Activated naive CD8-positive, alpha-beta T cell treated with anti-CD3 and anti-CD28 coated beads, Interleukin-2, amount 50 U/mL, for 16 hours (primary cell): ENCODE measurements at places on chromosomes 2 and 18.

DNA sequence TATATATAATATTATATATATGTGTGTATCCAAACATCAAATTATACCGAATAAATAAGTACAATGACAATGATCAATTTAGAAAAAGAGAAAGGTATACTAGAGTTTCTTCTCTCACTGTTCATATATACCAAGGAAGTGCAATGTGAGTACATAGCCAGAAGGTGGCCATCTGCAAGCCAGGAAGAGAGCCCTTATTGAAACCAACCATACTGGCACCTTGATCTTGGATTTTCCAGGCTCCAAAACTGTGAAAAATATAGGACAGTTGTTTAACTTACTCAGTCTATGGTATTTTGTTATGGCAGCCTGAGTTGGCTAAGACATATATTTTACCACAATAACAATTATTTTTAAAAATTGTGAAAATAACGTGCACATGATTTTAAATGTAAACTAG is 1490.2 kb upstream of the SLC39A10 start:
- DNase-seq, result no peak

- no peak for DNase-seq
Observed at GRCh38 chr2:9824956-9825720, 18.1 kb upstream of the TAF1B start.

- DNase-seq, result no peak
Observed at GRCh38 chr2:171316220-171316619, 117.6 kb downstream of the METTL8 start.

DNA sequence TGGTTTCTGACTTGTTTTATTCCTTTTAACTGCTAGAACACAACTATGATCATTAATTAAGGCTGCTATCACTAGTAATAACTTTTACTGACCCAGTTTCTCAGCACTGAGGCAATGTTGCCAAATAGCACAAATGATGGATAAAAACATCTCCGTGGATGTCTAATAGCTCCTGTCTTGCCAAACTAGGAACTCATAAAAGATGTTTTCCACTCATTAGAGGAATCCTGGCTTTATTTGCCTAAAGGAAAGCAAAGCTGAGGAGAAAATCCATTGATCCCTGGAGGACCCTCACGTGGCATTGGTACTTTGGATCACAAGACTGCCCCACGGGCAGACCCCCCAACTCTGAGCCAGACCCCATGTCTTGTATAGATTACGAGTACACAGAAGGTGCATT is 96.1 kb upstream of the ZNF397 start:
- no peak for DNase-seq
